HFFc6 (cell line): ENCODE measurements at places on chromosomes 7 and 10.
A peak's percentile ranks its signal among the peaks of the same experiment; 100 is the strongest.

DNA sequence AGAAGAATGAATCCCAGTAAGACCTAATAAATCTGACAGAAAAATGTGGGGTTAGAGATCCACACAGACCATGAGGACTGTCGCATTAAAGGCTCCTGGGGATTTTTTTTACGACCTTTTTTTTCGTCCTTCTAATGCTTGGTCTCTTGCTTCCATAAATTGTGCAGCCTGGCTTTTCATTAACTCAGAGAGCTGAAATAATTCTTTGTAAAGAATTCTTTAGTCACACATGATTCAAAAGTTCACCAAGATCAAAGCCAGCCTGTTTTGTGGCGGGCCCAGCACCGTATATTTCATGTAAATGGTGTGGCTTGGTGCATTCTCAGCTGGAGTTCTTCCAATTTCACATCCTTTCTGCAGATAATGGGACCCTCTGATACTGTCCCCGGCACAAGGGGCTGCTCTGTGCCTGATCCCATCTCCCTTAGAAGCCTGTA is 206.6 kb upstream of the BMPER start:
- no peak for DNase-seq

- no peak for DNase-seq
Measured at GRCh38 chr10:79502561-79503309, 9.6 kb upstream of the EIF5AL1 start.

DNA sequence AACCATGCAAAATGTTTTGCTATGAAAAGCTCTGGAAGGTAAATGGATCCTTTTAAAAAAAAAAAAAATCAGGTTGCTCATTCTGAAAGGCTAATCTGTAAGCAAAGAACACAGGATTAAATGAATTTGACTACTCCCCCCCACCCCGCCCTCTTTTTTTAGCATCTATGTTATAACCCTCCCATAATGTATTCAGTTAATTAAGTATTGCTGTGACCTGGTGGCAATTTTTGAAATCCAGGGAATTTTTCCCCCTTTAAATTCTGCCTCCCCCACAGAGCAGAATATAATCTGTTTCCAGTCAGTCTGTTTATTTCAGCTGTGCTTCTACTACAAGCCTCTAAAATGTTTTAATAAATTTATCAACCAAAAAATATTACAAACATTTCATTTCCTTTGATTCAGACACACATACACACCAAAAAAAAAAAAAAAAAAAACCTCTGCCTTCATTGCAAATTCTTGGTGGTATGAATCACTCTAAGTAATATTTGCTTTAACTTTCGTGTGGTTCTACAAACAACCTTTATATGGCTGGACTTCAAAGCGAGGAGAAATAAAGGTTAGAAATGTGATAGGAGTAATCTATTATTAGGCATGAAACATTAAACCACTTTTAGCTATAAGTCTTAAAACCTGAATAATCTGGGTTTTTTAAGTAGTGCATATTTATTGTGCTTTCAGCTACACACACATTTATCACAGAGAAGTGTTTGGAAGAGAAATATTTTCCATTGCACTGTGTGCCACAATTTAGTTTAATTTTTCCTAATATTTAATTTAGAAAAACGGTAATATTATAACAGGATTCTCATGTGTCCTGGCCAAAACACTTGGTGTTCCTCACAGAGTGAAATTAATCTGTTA is 64.4 kb upstream of the ARID5B start:
- DNase-seq, result peak; percentile 58

GRCh38 chr7:44131173-44132029 is 8.1 kb upstream of the POLD2 start:
- DNase-seq, result no peak

DNA sequence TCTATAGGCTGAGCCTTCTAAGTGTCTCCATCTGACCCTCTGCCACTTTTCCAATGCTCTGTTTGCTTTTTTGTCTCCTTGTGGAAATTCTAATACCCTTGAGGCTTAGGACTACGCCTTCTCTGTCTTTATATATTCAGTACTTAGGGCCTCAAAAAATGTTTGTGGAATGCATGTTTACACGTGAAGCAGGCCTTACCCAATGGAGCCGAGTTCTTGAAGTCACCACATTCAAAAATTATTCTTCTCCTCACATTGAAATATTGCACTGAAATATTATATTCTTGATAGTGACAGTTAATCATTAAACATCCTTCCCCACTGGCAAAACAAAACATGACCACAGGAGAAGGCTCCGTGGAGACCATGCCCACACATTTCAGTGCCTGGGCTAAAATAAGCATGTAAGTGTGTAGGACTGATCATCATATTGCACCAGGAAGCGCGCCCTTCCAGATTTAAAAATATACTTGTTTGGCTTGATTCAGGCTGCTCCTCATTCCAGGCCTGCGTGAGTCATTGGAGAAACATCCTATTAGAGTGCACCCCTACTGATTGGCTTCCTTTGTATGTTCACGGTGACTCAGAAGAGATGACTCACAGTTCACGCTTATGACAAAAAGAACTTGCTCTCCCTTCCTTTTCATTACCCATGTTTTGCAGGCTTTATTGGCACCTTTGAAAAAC is 307.4 kb upstream of the AOAH start:
- DNase-seq, result peak; percentile 98

- no peak for DNase-seq
Measured at GRCh38 chr7:15470825-15471668, 90.8 kb downstream of the AGMO start.

GRCh38 chr10:1134156-1134555 is 78.0 kb downstream of the WDR37 start:
- DNase-seq, result no peak

GRCh38 chr7:93039786-93040185 is 78.0 kb downstream of the SAMD9 start:
- DNase-seq, result no peak

DNA sequence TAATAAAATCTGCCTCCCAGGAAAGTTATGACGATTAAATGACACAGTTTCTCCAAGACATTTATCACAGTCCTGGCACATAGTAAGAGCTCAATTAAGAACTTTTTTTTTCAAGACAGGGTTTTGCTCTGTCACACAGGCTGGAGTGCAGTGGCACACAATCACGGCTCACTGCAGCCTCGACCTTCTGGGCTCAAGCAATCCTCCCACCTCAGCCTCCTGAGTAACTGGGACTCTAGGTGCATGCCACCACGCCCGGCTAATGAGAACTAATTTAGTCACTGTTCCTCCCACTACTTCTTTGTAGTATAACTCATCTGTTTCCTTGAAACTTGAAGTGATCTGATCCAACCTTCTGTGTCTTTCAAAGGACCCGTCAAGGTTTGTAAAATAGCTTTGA is 42.2 kb upstream of the MXI1 start:
- DNase-seq, result no peak

- no peak for DNase-seq
Measured at GRCh38 chr10:102433619-102434046, 1.3 kb upstream of the CUEDC2 start.

DNA sequence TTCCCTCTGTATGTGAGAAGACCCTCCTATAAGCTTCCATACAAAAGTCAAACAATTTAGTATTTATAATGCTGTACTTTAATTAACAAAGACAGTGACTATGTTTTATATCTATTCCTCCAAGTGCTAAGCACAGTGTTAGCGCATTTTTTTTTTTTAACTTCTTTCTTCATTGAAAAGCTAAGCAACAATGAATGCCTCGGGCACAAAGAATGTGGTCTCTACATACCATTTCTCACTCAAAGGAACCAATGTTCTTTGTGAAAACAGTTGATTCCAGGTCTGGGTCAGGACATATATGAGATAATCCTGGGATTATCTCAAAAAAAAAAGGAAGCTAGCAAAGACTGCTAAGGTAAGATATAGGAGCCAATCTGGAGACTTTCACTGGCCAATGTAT is 26.2 kb upstream of the REEP3 start:
- DNase-seq, result no peak

GRCh38 chr7:73908123-73908611 is 47.2 kb downstream of the TMEM270 start:
- DNase-seq, result no peak

DNA sequence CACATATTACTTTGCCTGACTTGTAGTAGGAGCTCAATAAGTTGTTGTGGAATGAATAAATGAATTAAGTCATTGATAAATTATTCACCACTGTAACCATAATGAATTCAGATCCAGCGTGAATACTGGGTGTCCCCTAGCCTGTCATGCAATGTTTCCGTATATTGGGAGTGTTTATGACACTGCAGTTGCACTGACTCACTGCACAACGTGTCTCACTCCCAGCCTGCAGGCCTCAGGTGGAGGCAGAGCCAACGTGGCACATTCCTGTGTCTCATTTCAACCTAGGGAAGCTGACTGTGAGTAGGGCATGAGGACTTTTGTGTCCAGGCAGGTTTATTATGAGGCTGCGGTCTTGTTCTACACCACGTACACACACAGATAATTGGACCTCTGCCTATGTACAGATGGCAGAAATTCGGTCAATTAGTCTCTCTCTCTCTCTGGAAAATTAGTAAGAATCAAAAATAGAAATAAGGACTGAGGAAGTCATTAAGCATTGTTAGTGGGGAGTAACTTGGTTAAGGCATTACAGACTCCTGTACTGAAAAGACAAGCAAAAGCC is 299.1 kb upstream of the IGFBP3 start:
- peak; percentile 13 for DNase-seq

GRCh38 chr10:51640120-51640819 is 59.1 kb downstream of the CSTF2T start:
- DNase-seq, result no peak

DNA sequence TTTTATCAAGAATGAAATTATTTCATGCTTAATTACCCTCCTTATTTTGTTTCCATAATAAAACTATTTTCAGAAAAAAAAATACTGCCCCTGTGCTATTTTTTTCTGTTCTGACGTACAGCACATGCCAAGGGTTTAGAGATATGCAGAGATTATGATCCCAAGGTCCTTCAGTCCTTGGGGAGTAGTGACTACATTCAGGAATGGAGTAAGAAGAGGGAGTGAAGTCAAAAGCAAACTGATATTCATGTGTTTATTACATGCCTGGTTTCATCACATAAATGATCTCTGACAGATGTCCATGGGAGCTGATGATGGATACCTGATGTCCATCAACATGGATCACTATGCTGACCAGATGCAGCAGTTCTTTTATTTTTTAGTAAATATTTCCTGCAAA is 17.2 kb downstream of the AKAP9 start:
- no peak for DNase-seq

GRCh38 chr7:155226261-155227003 is 71.2 kb upstream of the INSIG1 start:
- no peak for DNase-seq

GRCh38 chr7:121313793-121314676 is 14.8 kb upstream of the WNT16 start:
- DNase-seq, result no peak

- DNase-seq, result no peak
Measured at GRCh38 chr7:70867513-70867912, 264.4 kb upstream of the GALNT17 start.

GRCh38 chr10:119136084-119136483 is 29.4 kb downstream of the SFXN4 start:
- DNase-seq, result no peak

GRCh38 chr10:91077549-91078071 is 142.9 kb upstream of the PCGF5 start:
- no peak for DNase-seq

GRCh38 chr7:55575733-55576132 is 3.4 kb upstream of the VOPP1 start:
- DNase-seq, result no peak

DNA sequence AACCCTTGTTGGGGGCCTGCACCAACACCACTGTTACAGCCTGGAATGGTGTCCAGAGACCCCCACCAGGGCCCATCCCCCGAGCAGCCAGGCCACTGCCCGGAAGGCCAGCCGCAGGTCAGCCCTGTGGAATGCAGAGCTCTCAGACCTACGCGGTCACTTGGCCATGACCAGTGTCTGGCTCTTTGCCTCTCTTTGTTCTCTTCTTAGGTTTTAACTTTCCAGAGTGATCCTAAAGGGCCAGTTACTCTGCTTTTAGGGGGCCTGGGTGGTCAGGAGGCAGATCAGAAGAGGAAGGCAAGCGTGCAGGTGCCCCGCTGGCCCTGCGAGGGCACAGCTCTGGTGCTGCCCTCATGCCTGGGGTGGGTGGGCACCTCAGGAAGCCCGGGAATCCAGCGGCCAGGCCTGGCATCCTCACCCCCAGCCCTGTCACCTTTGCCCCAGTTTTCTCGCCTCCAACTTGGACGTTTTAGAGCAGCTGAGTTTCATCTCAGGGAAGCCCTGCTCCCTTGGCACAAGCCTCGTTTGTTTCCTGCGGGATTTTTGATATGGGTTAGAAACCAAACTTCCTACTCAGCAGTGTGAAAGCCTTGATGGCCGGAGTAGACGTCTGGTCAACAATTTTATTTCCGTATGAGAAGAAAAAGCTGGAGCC is 62.5 kb upstream of the CHST15 start:
- DNase-seq, result no peak

DNA sequence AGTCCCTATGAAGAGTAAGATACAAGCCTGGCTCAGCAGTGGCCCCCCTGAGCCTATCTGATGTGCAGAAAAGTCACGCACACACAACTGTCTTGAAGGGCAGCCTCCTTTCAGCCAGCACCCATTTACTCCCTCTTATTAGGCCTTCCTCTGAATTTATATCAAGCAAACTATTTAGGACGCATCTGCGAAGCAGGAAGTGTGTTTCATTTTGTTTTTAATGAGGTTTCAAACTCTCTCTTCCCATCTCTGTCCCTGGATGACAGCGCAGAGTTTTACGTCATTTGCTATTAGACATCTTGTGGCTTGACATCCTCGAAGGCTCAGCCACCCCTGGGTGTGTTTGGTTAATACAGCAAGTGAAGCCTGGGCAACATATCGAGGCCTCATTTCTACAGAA is 79.5 kb downstream of the CUX1 start:
- DNase-seq, result no peak

GRCh38 chr7:70135656-70136055 is 537.4 kb downstream of the AUTS2 start:
- no peak for DNase-seq
